Activated gamma-delta T cell treated with Interleukin-2 at 50 U/mL for 16 hours (primary cell): ENCODE measurements at places on chromosomes 13 and 19.
A peak's percentile ranks its signal among the peaks of the same experiment; 100 is the strongest.

DNA sequence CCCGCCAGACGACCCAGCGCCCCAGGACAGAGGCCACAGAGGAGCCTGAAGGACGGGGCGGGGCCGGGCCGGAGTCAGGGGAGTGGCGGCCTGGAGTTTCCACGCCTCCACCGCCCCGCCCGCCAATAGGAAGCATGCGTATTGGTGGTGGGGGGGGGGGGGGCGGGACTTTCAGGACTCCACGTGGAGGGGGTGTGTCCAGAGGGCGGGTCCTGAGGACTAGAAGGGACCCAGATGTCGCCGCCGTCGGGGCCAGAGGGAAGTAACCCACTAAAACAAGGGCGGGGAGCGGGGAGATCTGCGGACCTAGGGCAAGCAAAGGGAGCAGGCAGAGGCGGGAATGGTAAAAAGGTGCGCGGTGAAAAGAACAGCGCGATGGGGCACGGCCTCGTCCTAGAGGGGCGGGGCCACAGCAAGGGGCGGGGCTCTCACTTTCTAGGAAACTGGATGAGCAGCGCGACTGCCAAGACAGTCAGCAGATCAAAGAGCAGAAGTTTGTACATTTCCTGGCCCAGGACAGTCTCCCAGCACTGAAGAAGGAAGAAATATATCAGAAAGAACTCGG, 2.8 kb upstream of the LENG1 start:
- peak; percentile 74 for DNase-seq

GRCh38 chr19:15418231-15418578, 583 bp downstream of the AKAP8L start:
- no peak for DNase-seq

GRCh38 chr19:16892436-16892835, 3.6 kb downstream of the F2RL3 start:
- DNase-seq = no peak

- DNase-seq = no peak
Observed at GRCh38 chr19:35229601-35230000, 1.1 kb upstream of the FAM187B start.

DNA sequence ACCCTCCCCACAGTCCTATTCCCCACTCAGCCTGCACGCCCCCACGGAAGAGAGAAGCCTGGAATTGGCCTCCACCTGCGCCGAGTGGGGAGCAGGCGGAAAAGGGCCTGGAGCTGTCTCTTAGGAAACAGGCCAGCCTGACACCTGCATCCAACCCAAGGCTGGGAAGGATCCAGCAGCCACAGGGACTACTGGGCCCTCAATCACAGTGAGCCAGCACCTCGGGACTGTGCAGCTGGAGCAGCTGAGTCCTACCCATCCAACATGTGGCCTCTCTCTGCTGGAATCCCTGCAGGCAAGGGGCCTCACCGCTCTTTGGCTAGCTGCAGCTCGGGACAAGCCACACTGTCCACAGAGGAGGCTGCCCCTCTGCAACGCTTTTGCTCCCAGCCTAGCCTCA, 8.3 kb upstream of the EPHX3 start:
- no peak for DNase-seq

GRCh38 chr19:46508206-46508605, 12.5 kb upstream of the PNMA8B start:
- no peak for DNase-seq

DNA sequence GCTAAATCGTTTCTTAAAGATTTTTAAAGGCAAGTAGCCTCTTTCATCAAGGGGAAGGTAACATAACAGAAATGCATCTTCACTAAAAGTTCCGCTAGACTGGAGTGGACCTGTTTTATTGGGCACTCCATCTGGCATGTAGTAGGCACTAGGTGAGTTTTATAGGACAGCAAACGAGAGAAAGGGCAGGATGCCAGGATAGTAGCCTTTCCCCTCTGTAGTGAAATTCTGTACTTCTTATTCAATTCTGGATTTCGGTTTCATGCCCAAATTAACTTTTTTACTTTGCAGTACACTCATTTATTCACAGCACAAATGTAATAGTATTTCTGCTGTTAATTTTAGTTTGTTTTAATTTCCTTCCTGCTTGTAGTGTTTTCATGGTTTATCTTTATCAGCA, 45.2 kb downstream of the GPR180 start:
- no peak for DNase-seq

GRCh38 chr19:42857544-42857867, 22.0 kb downstream of the PSG1 start:
- DNase-seq = no peak

- DNase-seq = no peak
Observed at GRCh38 chr13:25266706-25267105, 20.6 kb downstream of the MTMR6 start.
